ENCODE measurements at places on chromosomes 16 and 17.

- no peak for DNase-seq
These were observed 6.3 kb downstream of the TRAF7 start for GRCh38 chr16:2161911-2162310.

GRCh38 chr17:1732833-1733321 is 8.4 kb downstream of the WDR81 start:
- DNase-seq = no peak

DNA sequence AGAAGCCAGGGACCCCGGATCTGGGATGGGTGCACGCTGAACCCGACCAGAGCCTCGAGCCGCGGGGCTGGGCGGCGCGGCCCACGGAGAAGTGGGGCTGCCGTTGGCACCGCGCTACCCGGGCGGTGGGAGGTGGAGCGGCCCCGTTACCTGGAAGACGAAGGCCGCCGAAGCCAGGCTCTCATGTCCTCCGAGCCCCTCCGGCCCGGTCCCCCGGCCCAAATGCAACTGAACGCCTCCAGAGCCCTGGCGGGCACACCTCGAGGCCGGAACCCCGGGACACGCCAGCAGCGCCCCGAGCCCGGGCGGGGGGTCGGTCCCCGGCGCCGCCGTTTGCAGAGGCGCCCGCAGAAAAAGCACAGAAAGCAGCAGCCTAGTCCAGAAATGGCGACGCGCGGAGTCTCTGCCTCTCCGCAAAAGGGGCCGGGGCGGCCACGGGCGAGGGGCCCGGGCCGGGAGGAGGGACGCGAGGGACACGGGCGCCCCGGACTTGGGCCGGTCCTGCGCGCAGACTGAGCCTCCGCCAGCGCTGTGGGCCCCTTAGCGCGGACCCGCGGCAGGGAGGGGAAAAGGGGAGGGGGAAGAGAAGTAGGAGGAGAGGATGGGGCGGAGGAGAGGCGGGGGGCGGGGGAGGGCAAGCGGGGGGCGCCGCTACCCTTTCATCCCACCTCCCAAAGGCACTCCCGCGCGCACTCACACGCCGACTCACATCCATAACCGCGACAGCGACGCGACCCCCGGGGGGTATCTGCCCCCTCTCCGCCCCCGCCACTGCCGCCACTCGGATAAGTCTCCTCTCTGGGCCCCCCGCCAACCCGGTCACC is 1.4 kb downstream of the AXIN2 start:
- peak; percentile 54 for DNase-seq

DNA sequence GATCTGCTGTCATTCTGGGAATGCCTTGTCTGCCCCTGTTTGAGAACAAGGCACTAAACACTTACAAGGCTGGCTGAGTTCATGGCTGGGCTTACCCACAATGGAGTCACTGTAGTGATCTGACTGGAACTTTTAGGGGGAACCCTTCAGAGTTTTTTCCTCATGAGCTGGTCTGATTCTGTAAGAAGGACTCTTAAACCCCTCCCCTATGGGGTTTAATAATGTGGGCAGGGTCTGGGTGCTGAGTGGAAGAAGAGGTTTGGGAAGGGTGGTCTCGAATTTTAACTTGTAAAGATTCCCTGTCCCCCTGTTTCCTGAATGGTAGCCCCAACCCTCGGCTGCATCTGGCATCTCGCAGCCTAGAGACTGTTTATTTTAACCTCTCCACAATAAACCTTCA is 30.6 kb downstream of the OSBPL7 start:
- DNase-seq = no peak

- no peak for DNase-seq
These were observed 12.1 kb downstream of the CCDC42 start for GRCh38 chr17:8732406-8733085.

DNA sequence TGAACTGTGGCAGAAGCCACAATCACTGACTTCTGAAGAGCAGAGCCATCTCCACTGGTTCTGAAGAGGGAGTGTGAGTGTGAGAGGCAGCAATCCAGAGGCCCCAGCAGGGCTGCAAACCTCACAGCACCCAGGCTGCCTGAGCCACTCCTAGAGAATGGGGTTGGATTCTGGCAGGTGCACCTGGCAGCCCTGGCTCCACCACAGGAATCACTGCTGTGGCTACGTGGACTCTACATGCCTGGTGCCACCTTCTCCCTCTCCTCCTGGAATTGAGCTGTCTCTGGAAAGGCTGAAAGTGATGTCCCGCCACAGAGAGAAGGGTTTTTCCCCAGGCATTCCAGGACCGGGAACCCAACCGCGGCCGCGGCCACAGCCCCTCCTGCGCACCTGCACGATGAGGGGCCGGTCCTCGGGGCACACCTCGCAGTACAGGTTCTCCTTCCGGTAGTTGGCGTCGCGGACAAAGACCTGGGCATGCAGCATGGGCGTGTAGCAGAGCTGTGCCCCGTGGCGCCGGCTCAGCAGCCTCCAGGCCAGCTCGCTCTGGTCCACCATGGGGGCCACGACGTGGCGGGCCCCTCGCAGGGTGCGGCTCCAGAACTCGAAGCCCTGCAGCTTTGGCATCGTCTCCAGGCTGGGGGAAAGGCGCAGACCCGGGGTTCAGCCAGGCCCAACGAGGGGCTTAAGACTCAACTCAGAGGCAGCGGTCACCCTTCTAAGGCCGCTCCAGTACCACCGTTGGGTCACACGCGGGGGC is 991 bp downstream of the DUS1L start:
- DNase-seq = no peak

DNA sequence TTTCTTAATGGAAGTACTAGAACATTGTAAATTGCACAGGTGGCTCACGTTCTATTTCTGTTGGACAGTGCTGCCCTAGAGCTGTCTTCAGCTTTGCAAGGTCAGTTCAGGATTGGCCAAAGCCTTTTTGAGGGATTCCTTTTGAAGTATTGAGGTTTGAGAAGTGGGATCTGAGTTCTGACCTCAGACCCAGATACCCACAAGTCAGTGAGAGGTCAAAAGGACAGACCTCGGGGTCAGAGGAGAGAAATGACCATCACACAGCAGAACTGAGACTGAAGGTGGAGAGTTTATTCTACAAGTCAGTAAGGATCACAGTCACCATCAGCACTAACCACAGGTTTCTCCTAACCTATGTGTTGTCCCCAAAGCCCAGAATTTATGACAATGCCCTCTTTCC is 1.7 kb downstream of the ACSM5 start:
- DNase-seq = no peak

DNA sequence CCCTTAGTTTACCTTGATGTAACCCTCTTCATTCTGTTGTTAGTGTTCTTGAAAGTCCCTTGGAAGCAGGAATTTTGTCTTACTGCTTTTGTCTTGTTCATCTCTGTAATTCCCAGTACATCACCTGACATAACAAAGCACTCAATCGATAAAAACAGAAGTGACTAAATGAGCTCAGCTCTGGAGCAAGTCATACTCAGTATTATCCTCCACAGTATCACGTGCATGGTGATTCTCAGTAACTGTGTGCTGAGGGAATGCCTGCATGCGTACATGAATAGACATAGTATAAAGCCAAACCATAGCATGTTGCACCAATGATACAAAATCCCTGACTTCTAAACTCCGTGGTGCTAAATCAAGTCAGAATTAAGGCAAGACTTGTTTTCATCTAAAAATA is 7.2 kb downstream of the KRT38 start:
- DNase-seq = no peak

DNA sequence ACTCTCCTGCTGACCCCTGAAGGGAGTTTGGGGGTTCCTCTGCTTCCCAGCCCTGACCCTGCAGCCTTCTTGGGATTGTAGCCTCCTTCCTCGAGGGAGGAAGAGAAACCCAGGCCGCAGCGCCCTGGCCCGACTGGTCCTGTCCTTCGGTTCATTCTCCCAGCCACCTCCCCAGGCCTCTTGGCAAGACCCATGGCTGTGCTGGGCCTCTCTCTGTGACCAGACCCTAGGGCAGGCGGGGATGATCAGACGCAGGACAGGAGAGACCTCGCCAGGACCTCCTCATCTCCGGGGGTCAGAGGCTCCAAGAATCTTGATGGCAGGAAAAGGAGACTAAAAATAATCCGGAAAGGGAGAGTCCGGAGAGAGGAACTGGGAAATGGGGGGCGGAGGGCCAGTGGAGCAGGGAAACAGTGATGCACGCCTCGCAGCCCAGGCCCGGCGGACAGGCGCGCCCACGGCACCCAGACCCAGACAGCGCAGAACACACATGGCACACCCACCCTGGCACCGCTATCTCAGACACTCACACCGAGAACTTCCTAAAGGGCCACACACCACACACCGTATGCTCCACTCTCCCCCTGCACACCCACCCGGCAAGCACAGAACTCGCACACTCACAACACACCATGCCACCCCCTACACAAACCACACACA is 1.2 kb downstream of the ARHGEF15 start:
- no peak for DNase-seq

DNA sequence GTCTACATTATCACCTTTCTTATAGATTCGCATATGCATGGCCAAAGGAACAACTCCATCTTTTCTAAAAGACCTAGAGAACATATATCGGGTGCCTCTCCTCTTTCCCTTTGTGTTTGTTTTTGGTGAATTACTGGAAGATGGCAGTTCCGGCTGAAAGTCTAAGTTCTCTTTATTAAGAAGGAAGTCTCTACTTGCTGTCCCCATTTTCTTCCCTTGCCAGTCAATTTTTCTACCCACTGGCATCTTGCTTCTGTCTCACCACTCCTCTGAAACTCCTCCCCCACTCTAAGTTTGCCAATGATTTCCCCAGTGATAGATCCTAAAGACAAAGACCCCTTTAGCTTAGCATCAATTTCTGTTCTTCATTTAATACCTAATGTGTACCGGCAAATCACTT is 93.9 kb upstream of the CORO6 start:
- no peak for DNase-seq

GRCh38 chr16:19415461-19415860 is 2.2 kb upstream of the TMC5 start:
- DNase-seq = no peak

DNA sequence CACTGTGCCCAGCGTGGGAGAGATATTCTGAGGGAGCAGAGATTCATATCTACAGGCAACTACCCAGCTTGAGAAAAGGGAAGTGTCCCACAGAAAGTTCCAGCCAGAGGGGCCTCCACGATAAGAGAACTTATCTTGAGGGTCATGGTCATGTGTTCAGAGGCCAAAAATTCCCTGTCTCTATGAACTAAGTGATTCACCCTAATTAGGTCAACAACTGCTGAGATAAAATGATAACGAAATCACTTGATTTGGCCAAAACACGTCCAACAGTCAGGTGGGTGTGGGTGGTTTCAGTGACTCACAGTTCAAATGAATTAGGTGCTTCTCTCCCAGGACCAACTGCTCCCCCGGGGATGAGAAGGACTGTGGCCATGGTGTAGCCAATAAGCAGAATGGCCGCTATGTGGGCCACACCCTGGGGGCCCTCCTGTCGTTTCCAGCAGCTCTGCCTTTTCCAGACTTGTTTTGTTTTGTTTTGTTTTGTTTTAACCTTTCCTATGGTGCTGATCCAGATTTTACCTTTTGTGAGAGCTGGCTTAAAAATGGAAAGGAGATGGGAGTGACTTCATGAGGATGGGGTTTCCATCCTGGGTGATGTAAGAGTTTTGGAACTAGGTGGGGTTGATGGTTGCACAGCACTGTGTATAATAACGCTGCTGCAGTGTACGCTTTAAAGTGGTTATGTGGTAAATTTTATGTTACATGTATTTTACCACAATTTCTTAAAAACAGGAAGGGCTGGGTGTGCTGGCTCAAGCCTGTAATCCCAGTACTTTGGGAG is 8.7 kb downstream of the DNAI2 start:
- peak; percentile 55 for DNase-seq
